Occipital lobe (tissue), 3 donors: ENCODE measurements at places on chromosomes 5 and 9.

DNA sequence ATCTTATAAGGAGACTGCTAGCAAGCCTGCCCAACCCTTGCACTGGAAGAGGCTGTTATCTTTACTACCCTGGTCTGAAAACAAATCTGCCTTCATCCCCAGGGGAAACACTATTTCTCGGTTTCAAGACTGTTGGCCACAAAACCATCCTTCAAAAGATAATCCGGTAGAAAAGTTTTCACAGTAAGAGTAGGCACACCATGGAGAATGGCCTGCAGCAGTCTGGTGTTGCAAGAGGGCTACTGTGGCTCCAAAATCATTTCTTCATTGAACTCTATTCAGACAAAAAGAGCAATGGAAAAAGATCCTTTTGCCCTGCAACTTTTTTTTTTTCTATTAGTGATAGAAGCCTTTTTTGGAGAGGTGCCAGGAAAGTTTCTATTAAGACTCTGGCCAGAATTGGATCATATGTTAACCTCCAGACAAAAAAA lies 163.9 kb downstream of the ARHGEF28 start:
- no peak for DNase-seq

GRCh38 chr5:167096816-167097215 lies 1194.6 kb upstream of the WWC1 start:
- DNase-seq: no peak

DNA sequence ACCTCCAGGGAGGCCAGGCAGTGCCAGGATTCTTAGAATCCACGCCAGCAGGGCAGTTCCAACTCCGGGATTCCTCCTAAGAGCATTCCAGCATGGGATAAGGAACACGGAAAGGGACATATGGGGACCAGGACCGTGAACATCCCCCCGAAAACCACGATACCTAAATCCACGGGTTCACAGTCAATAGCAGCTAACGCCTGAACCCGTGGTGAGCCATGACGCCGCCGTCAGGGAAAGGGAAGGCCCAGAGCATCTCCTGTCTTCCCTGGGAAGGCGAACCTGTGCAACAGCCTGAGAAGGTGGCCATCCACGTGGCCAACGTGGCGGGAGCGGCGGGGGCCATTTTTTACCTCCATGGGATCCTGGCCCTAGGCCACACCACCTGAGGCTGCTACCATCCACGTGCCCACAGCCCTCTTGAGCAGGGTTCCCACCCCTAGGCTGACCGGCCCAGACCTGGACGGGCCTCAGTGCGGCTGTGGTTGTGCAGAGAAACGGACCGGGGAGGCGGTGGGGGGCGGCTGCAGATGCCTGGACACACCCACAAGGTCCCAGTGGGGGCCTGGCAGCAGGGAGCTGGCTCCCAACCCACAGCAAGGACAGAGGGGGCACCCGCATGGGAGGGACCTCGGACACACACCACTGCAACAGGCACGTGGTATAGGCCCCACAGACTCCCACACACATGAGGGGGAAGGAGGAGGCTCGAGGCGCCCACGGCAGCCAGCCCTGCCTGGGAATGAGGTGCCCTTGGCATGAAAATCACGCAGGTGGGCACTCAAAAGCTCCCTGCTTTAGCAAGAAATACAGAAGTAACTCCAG lies 42.8 kb downstream of the SLC12A7 start:
- DNase-seq: no peak

DNA sequence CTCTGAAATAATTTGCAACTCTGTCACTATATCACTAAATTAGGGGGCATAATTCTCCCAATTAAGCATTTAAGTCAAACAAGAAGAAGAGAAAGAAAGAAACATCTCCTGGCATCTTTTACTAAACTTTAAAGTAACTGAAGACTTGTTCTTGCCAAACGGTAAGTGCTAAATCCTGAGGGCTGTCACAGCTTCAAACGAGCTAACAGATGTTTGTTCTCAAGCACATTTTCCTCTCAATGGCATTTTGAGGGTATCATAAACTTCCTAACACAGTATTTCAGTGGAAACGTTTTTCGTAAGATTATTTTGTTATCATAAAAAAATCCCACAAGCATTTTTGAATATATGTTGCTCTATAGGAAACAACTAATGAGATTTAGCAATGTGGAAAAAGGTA lies 169.5 kb upstream of the TAS2R1 start:
- no peak for DNase-seq

DNA sequence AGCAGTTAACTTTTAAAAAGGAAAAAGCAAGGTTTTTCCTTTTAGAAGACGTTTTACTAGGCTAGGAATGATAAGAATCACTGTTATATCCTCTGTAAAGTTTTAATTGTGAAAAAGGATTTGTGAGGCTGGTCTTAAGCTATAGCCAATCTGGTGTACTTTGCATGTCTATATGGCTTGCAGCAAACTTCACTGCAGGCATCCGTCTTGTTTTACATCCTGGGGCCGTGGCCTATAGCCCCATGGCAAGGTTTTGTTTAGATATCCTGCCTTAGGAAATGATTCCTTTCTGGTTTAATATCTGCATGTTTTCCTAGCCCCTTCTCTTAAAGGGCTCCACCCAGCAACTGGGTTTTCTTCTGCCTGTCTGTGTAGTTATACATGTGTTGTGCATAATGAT lies 272.8 kb downstream of the ICE1 start:
- DNase-seq: no peak

DNA sequence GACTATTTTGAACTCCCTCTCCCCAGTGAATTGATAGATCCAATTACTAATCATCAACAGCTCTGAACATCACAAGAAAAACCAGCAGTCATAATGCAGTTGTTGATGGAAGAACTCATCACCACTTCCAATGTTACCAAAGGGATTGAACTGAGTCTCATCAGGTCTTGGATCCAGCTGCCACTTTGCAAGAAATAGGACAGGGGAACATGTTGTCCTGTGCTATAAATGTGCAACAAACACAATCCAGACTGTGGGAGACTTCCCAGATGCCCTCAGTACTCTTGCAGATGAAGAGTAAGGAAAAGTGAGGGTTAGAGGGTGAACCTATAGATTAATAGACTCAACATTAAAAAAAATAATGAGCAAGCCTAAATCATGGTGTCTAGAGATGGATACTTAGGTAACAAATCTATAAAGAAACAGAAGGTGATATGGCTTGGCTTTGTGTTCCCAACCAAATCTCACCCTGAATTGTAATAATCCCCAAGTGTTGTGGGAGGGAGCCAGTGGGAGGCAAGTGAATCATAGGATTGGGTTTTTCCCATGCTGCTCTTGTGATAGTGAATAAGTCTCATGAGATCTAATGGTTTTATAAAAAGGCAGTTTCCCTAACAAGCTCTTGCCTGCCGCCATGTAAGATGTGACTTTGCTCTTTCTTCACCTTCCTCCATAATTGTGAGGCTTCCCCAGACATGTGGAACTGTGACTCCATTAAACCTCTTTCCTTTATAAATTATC lies 63.4 kb upstream of the PAPPA start:
- DNase-seq: no peak

DNA sequence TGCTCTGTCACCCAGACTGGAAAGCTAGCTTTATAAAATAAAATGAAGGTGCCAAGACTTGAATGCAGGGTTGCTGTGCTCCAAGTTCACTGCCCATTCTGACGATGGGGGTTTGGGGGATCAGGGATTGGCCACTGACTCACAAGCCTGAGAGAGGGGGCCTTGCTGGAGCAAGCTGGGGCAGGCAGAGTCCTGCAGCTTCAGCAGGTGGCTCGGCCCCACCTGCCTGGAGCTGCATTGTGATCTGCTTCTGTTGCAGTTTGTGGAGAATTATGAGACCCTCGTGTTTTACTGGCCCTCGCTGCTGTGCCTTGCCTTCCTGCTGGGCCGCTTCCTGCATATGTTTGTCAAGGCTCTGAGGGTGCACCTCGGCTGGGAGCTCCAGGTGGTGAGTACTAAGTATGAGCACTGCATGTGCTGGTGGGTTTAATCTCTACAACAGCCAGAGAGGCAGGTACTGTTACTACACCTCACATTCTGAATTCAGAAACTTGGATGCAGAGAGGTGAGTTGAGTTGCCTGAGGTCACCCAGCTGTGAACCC lies 31.1 kb upstream of the CCDC180 start:
- DNase-seq: no peak

DNA sequence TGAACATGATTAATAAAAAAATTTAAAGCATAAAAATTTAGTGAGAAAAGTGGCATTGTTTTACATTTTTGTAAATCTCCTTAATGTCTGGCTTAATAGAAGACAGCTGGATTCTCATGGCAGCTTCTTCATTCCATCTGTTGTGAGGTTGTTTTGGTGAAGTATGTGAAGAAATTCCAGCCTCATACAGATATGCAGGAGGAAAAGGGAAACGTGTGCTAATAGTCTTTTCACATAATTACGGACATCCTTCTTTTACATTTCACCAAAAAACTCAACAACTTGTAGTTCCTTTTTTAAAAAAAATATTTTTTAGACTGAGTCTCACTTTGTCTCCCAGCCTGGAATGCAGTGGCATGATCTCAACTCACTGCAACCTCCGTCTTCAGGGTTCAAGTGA lies 46.9 kb downstream of the HACD4 start:
- no peak for DNase-seq

DNA sequence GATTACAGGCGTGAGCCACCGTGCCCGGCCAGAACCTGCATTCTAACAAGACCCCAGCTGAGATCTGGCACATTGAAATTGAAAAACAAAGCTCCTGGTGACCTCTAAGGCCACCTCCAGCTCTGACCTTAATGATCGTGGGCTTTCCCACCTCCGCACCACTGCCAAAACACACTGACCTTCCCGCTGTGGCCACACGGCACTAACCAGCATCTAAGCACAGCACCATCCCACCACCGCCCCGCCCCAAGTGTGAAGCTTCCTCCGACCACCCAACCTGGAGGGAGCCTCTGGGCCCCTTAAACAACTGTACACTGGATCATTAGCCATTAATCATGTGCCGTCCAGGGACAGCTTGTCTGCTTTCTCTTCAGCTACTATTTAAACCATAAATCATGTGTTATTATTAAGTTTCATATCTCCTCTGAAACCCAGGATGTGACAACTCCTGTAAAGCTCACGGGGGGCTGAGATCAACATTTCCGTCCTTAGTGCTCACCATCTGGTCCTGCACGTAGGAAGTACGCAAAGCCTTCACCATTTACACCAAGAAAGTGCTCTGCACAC lies 80.6 kb downstream of the COL23A1 start:
- no peak for DNase-seq

DNA sequence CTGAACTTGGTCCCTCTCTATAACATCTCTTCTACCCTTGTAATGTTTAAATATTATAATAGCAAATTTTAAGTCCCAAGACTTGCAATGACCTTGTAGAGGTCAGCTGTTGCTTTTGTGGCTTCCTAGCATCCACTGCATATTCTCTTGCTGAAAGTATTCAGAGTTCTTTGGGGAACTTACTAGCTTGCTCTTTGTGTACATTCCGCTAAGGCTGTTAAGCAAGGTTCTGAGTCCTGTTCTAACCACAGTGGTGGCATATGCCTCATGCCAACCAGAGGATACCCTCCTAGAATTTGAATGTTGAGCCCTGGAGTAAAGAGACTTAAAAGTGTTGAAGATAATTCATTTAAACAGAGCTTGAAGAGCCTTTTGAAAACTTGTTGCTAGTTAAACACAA lies 570.9 kb downstream of the TLE1 start:
- DNase-seq: no peak

DNA sequence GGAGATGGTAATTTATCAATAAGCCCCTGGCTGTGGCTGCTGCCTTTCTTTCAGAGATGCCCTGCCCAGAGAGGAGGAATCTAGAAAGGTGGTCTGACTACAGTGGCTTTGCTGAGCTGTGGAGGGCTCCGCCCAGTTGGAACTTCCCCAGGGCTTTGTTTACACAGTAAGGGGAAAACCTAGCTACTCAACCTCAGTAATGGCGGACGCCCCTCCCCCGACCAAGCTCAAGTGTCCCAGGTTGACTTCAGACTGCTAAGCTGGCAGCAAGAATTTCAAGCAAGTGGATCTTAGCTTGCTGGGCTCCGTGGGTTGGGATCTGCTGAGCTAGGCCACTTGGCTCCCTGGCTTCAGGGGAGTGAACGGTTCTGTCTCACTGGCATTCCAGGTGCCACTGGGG lies 865.4 kb upstream of the ACO1 start:
- no peak for DNase-seq

GRCh38 chr5:176731506-176732160 lies 78.7 kb upstream of the UNC5A start:
- DNase-seq: no peak

DNA sequence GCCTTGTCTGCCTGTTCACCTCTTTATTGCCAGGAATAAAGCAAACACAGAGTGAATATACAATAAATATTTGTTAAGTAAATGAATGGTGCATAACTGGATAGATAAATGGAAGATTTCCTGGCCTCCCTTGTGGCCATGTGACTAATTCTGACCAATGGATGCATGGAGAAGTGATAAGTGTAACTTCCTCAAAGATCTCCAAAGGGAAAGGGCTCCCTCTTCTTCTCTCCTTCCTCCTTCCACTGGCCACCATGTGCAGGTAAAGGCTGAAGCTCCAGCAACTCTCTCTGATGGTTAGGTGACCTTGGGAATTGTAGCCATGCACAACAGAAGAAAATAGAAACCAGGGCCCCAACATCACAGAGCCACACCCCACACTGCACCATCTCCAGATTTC lies 174.4 kb downstream of the EBF1 start:
- no peak for DNase-seq

DNA sequence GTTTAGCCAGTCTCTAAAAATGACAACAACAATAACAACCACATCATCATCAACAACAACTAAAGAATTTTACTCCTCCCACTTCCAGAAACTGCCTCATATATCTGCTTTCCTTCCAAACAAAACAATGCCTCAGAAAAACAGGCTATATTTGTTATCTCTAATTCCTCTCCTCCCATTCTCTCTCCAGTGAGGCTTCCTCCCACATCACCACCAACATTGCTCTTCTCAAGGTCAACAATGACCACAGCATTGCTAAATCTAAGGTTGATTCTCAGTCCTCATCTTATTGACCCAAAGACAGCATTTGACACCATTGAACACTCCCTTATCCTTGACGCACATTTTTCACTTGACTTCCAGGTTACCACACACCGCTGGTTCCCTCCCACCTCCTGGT lies 38.1 kb upstream of the PRUNE2 start:
- DNase-seq: no peak

- DNase-seq: no peak
These were observed 32.2 kb downstream of the ALDH7A1 start for GRCh38 chr5:126562823-126563222.

- no peak for DNase-seq
These were observed 40.8 kb downstream of the NNT start for GRCh38 chr5:43643750-43644149.

DNA sequence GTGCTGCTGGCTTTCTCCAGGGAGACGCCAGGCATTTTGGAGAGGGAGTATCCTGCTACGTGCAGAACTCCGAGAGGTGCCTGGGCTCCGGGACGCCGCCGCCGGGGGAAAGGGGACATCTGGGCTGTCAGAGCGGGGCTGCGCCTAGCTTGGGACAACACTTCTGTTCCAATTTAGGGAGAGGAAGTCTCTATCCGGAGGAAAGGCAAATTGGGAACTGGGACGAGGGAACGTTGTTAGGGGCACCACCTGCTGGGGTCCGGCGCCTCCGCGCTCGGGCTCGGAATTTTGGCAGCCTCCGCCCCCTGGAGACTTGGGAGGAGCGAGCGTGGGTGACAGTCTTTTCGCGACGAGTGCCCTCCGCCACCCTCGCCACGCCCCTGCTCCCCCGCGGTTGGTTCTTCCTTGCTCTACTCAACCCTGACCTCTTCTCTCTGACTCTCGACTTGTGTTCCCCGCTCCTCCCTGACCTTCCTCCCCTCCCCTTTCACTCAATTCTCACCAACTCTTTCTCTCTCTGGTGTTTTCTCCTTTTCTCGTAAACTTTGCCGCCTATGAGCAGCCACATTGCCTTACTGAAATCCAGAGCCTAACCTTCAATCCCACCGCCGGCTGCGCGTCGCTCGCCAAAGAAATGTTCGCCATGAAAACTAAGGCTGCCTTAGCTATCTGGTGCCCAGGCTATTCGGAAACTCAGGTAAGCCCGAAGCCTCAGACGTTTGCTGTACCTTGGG lies 1.6 kb downstream of the TSLP start:
- peak; percentile 1 for DNase-seq
